NCI-H187 (cell line): ENCODE measurements at places on chromosomes 6 and 20.

- no peak for DNase-seq
These were observed 31.6 kb downstream of the WASF1 start for GRCh38 chr6:110147870-110148269.

GRCh38 chr6:45699663-45700062, 316.0 kb downstream of the CLIC5 start:
- DNase-seq: no peak

- no peak for DNase-seq
These were observed 92.4 kb downstream of the SMOC2 start for GRCh38 chr6:168533414-168533813.

GRCh38 chr6:135651964-135652755, 154.6 kb upstream of the AHI1 start:
- DNase-seq: no peak

DNA sequence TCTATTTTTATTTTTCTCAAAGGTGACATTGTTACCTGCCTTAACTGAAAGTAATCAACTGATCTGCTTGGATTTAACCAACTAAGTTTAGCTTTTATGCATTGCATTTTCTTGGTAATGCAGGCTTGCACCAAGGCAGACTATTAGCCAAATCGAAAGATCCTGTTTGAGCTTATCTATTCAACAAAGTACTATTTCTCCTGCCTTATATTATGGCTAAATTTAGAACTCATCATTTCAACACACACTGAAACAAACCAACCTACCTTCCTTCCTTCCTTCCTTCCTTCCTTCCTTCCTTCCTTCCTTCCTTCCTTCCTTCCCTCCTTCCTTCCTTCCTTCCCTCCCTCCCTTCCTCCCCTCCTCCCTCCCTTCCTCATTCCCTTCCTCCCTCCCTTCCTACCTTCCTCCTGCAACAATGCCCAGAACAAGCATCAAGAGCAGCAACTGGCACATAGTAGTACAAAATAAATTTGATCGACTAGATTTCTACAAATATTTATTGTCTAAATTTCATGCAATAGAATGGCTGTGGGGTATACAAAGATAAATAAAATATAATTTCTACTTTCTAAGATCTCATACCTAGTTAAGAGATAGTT, 17.0 kb upstream of the RNF182 start:
- DNase-seq: no peak
